Central memory CD8-positive, alpha-beta T cell (primary cell): ENCODE measurements at places on chromosomes 13 and 19.

DNA sequence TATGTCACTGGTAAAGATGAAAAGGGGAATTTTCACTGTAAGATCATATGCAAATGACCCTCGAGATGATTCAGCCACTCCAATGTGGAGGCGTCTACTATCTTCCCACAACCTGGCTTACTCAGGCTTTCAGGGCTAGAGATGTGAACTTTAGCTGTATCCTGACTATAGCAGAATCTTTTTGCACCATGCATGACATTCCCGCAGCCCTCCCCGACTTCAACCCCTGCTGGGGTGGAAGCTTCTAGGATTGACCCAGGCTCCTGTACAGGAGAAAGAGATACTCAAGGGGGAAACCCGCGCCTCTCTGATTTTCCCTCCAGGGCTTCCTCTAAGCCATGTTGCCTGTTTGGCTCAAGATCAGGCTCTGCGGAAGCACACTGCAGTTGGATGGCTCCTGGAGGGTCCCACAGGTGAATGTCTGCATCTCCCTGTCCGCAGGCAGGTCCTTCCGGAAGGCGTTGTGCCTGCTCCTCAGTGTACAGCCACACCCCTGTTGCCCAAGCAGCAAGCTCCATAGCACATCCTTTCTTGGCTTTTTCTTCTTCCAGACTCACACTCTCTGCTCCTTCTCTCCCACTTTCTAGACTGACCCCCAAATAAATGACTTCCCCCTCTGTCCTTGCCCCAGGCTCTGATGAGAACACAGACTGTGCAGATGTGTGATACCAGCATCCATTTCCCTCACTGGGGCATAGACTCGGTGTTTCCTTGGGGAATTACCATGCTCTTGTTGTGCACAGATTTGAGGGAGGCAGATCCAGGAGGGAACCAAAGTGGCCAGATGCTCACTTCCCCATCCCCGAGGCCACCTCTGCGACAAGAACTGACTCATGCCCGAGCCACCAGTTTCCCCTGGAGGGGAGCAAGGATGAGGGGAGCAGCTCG is 29.1 kb upstream of the POP4 start:
- no peaks in the 10 kb centered on the region for H3K36me3 ChIP-seq
- no peak overlapping the region for H3K27ac ChIP-seq
- DNase-seq = no peak
- H3K27me3 ChIP-seq = peaks cover 55% of the 10 kb centered on the region
- no peaks in the 10 kb centered on the region for H3K4me1 ChIP-seq
- no peak overlapping the region for H3K4me3 ChIP-seq

DNA sequence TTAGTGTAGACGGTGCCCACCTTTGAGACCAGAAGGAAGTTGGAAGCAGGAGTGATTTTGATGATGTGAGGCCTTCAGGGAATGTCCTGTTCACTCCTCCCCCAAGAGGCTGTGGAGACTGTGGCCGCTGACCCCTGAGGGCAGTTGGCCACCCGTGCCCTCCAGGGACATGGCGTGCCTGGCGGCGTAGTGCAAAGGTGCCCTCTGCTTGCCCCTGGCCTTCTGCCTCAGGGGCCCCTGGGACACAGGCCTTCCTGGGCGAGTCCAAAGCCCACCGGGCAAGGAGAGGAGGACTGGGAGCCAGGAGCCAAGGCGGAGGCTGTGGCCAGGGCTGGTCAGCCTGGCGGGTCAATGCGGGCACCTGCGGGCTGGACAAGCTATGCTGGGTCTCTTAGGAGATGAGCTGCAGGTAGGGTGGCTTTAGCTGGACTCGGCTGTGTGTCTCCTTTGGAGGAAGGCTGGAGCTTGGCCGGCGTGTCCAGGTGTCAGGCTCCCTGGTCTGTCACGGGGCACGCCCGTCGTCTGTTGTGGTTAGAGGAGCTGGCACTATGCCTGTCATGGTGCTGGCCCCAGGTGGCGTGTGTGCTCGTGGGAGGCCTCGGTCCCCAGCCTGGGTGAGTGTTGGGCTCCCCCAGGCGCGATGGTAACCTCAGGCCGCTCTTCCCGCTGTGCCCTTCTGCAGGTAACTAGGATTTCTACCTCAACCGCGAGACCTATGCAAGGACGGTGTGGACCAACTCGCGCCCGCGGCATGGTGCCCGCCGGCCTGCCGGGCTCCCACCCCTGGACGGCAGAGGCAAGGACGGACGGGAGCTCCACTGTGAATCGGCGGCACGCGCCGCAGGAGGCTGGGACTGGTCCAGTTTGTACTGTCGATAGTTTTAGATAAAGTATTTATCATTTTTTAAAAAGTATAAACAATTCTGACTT is 6.8 kb downstream of the PLEKHJ1 start:
- H3K4me3 ChIP-seq = no peak overlapping the region
- no peaks in the 10 kb centered on the region for H3K27me3 ChIP-seq
- DNase-seq = no peak
- no peak overlapping the region for H3K27ac ChIP-seq
- H3K4me1 ChIP-seq = peaks cover 6% of the 10 kb centered on the region

GRCh38 chr19:55432241-55432959 is 10.7 kb downstream of the SHISA7 start:
- H3K27ac ChIP-seq = no peak overlapping the region
- H3K36me3 ChIP-seq = no peaks in the 10 kb centered on the region
- H3K4me1 ChIP-seq = no peaks in the 10 kb centered on the region
- DNase-seq = no peak
- H3K27me3 ChIP-seq = peaks cover 57% of the 10 kb centered on the region

DNA sequence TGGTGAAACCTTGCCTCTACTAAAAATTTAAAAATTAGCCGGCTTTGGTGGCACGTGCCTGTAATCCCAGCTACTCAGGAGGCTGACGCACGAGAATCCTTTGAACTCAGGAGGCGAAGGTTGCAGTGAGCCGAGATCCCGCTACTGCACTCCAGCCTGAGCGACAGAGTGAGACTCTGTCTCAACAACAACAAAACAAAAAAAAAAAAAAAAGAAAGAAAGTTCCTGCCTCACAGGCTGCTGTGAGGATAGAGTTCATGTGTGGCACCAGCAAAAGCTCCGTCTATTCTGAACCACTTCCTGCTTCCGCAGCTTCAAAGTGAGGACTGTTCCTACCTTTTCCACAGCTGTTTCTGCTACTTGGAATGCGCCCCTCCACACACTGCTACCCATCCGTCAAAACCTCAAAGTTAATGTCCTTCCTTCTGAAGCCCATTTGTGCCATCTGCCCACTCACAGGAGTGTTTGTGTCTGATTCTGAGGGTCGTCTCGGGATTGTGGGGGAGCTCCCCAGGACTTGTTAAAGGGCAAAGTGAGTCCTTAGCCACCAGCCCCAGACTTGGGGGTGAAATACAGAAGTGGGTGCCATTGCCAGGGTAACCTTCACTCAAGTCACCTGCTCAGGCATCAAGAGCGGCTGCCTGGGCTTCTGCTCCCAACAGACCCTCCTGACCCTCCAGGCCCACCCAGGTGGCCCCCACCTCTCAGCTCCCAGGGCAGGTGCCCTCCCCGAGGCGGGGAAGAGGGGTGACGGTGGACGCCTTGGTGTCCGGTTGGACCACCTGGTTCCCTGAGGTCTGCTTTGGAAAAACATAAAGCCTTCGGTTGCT is 2.9 kb downstream of the MFSD12 start:
- H3K27ac ChIP-seq = peak overlapping the region; percentile 99
- H3K4me1 ChIP-seq = peaks cover 40% of the 10 kb centered on the region

DNA sequence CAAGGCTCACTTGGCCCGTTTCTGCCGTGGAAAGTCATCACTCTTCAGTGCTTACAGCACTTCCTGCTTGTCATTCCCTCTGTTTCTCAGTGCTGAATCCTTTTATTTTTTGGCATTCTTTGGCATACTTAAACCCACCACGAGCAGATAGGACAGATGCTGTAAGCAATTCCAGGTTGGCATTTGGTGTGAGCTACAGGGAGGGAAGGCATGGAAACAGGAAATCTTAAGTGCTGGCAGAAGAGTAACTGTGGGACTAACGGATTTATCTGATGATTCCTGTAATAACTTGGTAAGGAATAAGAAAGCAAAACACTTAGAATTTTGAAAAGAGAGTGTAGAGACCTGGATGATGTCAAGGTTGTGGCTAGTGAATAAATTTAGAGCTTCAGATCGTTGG is 273.4 kb downstream of the GPC6 start:
- no peaks in the 10 kb centered on the region for H3K36me3 ChIP-seq
- no peak overlapping the region for H3K27ac ChIP-seq
- DNase-seq = no peak
- H3K27me3 ChIP-seq = no peaks in the 10 kb centered on the region
- H3K4me1 ChIP-seq = no peaks in the 10 kb centered on the region
- H3K4me3 ChIP-seq = no peak overlapping the region

- no peak for DNase-seq
- H3K27me3 ChIP-seq = no peaks in the 10 kb centered on the region
- peaks cover 26% of the 10 kb centered on the region for H3K36me3 ChIP-seq
Measured at GRCh38 chr19:41564515-41565378, 11.2 kb upstream of the CEACAM21 start.

DNA sequence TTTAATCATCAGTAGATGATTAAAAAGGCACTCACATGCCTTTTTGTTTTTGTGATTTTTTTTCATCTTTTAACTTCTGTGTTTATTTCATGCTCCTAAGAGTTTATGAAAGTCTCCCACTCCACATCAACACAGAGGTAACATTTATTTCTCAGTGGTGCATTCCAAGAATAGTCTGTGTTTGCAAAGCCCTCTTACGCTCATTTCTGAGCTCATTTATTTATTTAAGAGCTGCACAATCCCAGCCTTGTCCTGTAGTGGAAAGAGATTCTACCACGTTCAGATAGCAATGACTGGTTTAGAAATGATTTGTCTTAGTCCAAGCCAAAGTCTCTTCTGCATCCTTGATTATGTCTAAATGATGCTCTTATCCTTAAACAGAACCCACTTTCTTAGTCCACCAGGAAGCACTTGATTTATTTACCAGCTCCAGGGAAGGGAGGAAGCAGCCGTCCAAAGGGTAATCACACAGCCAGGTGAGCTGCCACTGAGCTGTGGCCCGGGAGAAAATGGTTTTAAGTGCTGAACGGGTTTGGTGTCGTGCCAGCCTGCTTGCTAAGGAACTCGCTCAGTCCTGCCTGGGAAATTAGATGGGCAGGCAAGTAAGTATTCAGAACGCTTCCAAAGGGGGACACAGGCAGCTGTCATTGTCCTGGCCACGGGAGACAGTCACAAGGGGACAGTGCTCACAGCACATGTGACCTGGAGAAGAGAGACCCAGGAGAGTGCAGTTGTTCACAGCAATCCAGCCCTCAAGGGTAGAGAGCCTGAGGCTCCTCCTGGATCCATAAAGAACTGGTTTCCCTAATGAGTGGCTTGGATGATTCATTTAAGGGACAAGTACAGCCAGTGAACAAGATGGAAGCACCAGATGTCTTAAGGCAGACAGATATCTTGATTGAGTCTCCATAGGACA is 131.8 kb upstream of the WASF3 start:
- peaks cover 61% of the 10 kb centered on the region for H3K27me3 ChIP-seq
- H3K36me3 ChIP-seq = no peaks in the 10 kb centered on the region
- H3K4me3 ChIP-seq = no peak overlapping the region
- H3K27ac ChIP-seq = no peak overlapping the region

DNA sequence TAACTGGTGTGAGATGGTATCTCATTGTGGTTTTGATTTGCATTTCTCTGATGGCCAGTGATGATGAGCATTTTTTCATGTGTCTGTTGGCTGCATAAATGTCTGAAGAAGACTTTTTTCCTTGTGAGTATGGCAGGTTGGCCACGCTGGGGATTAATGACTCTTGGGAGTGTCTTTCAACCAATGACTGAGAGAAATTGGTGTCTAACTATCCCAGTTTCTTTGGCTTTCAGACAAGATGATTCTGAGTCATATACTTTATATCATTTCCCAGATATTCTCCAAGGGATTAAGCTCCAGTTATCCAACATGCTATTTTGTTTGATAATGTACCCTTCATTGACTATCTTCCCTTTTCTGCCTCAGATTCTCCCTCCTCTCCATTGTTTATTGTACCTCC is 35.5 kb upstream of the CSNK1A1L start:
- no peaks in the 10 kb centered on the region for H3K27me3 ChIP-seq
- no peaks in the 10 kb centered on the region for H3K36me3 ChIP-seq
- no peak for DNase-seq
- H3K4me1 ChIP-seq = no peaks in the 10 kb centered on the region
- H3K27ac ChIP-seq = no peak overlapping the region
- no peak overlapping the region for H3K4me3 ChIP-seq

DNA sequence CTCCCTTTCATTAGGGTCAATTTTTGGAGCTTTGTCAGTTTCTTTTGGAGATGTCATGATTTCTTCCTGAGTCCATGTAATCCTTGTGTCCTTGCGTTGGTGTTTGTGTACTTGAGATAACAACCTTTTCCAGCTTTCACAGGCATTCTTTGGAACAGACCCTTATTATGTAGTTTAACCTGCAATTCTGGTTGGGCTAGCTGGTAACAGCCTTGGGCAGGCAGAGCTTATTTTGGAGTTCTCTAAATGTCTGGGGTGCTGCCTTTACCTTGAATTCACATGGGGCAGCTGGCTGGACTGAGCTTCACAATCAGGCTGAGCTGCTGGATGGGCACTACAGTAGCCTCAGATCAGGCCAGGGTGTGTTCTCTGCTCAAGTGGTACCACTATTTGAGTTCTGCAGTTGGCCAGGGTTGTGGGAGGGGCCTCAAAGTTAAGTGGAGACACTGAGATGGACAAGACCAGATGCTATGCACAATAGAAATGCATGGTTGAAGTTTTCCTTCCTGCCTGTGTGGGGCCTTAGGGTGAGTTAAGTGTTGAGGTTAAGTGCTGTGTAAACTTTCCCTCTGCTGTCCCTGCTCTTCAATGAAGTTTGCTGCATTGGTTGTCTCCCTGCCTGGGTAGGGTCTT is 277.3 kb downstream of the ATP8A2 start:
- no peak overlapping the region for H3K27ac ChIP-seq
- no peaks in the 10 kb centered on the region for H3K36me3 ChIP-seq
- no peak overlapping the region for H3K4me3 ChIP-seq
- H3K4me1 ChIP-seq = no peaks in the 10 kb centered on the region
- peaks cover 10% of the 10 kb centered on the region for H3K27me3 ChIP-seq
- no peak for DNase-seq

- DNase-seq = no peak
- H3K36me3 ChIP-seq = no peaks in the 10 kb centered on the region
Measured at GRCh38 chr13:109665781-109666249, 120.6 kb downstream of the IRS2 start.

- DNase-seq = no peak
- H3K36me3 ChIP-seq = no peaks in the 10 kb centered on the region
- no peak overlapping the region for H3K4me3 ChIP-seq
Measured at GRCh38 chr19:33343301-33343700, 30.2 kb upstream of the CEBPG start.

GRCh38 chr19:41753159-41753558 is 2.2 kb upstream of the CEACAM6 start:
- no peaks in the 10 kb centered on the region for H3K36me3 ChIP-seq
- peak; percentile 62 for DNase-seq
- H3K27ac ChIP-seq = no peak overlapping the region
- no peak overlapping the region for H3K4me3 ChIP-seq
- H3K4me1 ChIP-seq = no peaks in the 10 kb centered on the region

GRCh38 chr13:100680131-100680530 is 5.5 kb upstream of the TMTC4 start:
- H3K27ac ChIP-seq = no peak overlapping the region
- H3K4me1 ChIP-seq = peaks cover 13% of the 10 kb centered on the region
- peaks cover 18% of the 10 kb centered on the region for H3K27me3 ChIP-seq
